ENCODE measurements at places on chromosomes 4 and X.

- no peak for DNase-seq
Observed at GRCh38 chr4:32864713-32865351, 2144.7 kb downstream of the PCDH7 start.

DNA sequence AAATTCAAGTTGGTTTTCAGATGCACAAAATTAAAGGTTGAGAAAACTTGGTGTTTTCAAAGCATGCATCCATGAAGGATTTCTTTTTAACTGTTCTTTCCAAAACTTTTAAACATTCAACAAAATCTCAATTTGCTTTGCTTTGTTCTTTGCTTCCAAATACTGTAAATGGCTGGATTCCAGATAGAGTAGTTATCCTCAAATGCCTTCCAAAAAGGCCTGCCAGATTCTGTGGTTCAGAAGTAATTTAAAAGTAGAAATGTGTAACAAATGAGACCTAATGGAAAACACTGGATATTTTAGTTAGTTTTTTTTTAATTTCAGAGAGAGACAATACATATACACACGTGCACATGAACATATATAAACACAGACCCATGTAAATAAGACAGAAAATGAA lies 97.3 kb downstream of the NR3C2 start:
- no peak for DNase-seq

- DNase-seq: no peak
Observed at GRCh38 chr4:54076673-54077072, 12.3 kb upstream of the CHIC2 start.

GRCh38 chr4:101238706-101239105 lies 108.6 kb downstream of the PPP3CA start:
- no peak for DNase-seq

DNA sequence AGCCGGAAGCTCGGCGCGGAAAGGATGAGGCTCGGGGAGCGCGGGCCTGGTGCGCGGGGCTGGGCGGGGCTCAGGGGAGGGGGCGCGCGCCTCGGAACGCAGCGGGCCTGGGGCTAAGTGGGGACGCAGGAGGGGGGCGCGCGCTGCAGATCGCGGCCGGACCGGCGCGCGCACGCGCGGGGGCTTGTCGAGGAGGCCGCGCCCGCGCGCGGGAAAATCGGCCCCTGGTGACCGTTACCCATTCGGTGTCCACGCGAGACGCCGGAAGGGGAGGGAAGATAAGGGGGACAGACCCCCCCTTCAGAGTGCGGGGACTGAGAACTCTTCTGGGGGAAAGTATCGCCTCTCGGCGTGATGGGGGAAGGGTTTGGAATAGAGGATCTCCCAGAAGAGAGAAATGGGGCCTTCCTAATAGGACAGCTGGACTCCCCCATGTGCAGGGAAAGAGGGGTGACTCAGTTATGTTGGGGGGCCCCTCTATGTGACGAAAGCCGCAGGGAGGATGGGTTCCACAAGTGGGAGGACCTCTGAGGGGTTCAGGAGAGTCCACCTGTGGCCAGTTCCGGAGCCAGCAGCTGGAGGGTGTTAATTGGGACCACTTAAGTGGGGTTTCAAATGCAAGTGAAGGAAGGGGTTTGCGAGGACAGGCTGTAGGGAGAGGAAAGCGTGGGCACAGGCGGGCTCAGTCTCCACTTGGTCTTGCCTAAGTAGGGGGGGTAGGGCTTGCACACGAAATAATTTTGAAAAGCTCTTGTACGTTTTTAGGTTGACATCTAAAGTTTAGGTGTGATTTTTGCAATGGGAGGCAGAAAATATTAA lies 584 bp downstream of the SUV39H1 start:
- no peak for DNase-seq

GRCh38 chr4:60930866-60931265 lies 269.3 kb upstream of the ADGRL3 start:
- no peak for DNase-seq

DNA sequence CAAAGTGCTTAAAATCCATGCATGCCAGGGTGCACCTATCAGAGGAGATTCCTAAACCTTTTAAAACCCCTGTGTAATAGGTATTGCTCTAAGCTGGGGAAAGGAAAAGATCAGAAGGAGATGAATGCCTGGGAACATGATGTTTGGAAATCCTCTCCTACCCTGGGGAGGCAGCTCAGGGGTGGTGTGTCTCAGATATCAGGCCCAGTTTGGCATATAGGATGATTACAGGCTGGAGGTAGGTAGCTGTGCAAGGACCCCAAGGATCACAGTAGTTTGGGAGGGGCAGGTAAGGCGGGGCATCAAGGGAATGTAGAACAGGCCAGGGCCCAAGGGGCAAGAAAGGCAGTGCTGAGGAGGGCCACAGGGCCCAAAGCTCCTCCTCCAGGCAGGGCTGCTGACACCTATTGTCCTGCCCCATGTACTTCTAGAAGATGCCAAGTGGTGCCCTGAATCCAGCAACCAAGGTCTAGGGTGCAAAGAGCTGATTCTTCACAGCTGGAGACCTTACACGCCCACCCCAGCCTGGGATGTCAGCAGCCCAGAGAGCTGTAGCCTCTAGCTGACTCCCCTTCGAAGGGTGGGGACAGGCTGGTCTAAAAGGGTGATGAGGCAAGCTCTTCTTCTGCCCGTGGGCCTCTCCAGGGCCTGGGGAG lies 17.6 kb downstream of the SASH3 start:
- no peak for DNase-seq

DNA sequence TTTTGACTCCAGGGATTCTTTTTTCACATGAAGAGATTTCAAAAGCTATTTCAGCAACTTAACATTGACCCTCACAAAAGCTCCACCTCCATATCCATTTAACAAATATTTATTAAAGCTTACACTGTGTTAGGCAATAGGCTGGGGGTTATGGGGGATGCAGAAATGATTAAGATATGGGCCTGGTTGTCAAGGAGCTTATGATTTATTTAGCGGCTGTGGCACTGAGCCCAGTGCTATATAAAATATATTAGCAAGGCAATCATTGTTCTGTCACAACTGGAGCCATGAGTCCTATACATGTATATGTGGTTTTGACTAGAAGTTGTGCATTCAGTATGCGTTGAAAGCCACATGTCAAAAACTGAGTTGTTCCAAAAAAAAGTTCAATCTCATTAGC lies 131.1 kb downstream of the GPC3 start:
- DNase-seq: no peak

DNA sequence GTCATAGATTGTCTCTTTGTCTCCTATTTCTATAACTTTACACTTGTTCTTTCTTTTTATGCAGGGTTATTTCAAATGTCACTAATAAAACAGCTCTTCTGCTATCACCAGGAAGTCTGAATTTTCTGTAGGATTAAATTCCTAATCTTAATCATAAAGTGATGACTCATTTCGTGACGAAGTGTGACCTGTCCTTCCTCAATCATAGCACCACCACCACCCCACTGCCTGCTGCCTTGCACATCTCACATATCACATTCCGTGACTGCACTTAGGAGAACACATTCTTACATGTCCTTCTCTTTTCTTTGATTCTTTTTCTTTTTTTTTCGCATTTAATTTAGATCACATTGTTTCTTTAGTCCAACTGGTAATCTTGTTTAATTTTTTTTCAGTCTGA lies 57.7 kb upstream of the UGT2B7 start:
- DNase-seq: no peak

- no peak for DNase-seq
Observed at GRCh38 chr4:186787536-186787935, 63.9 kb upstream of the FAT1 start.

- no peak for DNase-seq
Observed at GRCh38 chrX:11585174-11585573, 80.5 kb downstream of the ARHGAP6 start.

DNA sequence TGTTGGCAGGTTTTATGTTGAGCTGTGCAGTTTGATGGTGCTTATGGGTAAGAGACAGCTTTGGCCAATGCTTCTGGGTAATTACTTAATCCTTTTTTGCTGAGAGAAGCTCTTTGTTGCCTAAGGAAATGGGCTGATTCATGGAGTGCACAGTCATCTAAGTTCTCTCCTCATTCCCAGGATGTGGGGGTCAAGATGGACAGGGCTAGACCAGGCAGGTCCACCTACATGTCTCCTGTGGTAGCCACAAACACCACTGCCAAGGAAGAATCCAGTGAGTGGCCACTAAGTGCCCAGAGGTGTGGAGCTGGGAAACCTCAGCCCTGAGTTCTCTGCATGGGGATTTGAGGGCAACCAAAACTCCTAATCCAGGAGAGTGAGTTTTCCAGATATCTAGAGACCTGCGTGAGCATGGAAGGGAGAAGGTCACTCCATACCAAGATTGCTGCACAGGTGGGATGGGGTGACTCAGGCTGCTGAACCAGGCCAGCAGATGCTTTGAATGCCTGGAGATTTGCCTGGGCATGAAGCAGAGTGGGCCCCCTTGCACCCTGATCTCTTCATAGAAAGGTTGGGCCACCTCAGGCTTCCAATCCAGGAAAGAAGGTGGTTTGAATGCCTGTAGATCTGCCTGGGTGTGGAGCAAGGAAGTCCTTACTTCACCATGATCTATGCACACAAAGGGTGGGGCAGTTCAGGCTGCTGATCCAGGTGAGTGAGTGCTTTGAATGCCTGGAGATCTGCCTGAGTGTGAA lies 234.8 kb upstream of the GNPDA2 start:
- no peak for DNase-seq

DNA sequence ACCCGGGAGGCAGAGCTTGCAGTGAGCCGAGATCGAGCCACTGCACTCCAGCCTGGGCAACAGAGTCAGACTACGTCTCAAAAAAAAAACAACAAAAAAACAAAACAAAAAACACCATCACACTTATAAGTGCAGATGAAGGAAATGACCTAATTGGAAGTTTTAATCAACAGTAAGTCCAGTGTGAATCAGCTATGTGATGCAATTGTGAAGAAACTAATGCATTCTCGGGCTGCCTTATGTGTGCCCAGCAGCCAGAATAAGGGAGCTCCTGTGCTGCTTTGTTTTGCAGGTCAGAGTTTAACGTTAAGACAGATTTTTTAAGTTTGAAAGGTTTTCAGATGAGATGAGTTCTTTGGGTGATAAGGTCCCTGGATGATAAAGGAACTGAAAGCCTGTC lies 10.8 kb downstream of the DAPP1 start:
- DNase-seq: no peak

GRCh38 chrX:153672531-153673427 lies 834 bp downstream of the PNCK start:
- no peak for DNase-seq

GRCh38 chr4:13540446-13541175 lies 3.7 kb downstream of the NKX3-2 start:
- no peak for DNase-seq

- no peak for DNase-seq
Observed at GRCh38 chr4:1667273-1667672, 16.8 kb downstream of the FAM53A start.

- no peak for DNase-seq
Observed at GRCh38 chr4:115042496-115042895, 70.9 kb downstream of the NDST4 start.

Data from colonic mucosa (tissue), 4 donors.